ENCODE measurements at places on chromosomes 13 and 19. TPM values are rescaled to one million over a fixed set of nuclear protein-coding genes. Genes with fewer than 3 reads are reported as not detected.
A peak's percentile ranks its signal among the peaks of the same experiment; 100 is the strongest.

GRCh38 chr13:48738311-48738710 lies 84.6 kb downstream of the CYSLTR2 start:
- H3K27ac ChIP-seq = no peak overlapping the region
- no peaks in the 10 kb centered on the region for H3K36me3 ChIP-seq
- H3K27me3 ChIP-seq = no peaks in the 10 kb centered on the region
- DNase-seq = no peak

DNA sequence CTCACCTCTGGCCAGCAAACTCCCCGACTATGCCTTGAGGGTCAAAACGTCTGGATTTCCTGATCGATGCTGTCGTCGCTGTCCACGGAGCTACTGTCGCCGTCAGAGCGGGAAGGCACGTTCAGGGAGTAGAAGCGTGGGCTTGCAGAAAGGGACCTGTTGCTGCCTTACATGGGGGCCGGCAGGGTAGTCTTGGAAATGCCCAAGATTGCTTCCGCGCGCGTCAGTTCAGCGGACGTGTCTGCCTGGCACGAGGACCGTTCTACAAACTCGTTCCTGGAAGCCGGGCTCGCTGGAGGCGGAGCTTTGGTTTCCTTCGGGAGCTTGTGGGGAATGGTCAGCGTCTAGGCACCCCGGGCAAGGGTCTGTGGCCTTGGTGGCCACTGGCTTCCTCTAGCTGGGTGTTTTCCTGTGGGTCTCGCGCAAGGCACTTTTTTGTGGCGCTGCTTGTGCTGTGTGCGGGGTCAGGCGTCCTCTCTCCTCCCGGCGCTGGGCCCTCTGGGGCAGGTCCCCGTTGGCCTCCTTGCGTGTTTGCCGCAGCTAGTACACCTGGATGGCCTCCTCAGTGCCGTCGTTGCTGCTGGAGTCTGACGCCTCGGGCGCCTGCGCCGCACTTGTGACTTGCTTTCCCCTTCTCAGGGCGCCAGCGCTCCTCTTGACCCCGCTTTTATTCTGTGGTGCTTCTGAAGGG lies 15.4 kb downstream of the RB1 start:
- H3K27me3 ChIP-seq = no peaks in the 10 kb centered on the region
- DNase-seq = peak; percentile 19
- no peaks in the 10 kb centered on the region for H3K36me3 ChIP-seq
- peaks cover 12% of the 10 kb centered on the region for H3K4me1 ChIP-seq
- no peak overlapping the region for H3K27ac ChIP-seq

The ZNF558 gene
- polyA plus RNA-seq = 11.2 TPM

The FZR1 gene
- 15.2 TPM for polyA plus RNA-seq

DNA sequence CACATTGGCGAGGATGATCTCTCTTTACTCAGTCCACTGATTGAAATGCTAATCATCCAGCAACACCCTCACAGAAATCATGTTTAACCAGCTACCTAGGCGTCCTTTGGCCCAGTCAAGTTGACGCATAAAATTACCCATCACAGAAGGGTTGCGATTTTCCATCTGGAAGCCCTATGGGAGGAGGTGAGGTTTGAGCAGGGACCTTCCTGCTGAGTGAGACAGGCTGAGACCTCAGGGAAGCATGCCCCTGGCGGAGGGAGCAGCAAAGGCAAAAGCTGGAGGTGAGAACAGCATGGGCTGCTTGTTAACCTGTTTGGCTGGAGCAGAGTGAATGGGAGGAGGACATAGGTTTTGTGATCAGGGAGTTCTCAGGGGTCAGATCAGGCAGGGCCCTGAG lies 7.3 kb downstream of the TTC9B start:
- H3K27me3 ChIP-seq = no peaks in the 10 kb centered on the region
- no peak overlapping the region for H3K27ac ChIP-seq
- no peaks in the 10 kb centered on the region for H3K4me1 ChIP-seq

The TLE6 gene
- 1.2 TPM for polyA plus RNA-seq

DNA sequence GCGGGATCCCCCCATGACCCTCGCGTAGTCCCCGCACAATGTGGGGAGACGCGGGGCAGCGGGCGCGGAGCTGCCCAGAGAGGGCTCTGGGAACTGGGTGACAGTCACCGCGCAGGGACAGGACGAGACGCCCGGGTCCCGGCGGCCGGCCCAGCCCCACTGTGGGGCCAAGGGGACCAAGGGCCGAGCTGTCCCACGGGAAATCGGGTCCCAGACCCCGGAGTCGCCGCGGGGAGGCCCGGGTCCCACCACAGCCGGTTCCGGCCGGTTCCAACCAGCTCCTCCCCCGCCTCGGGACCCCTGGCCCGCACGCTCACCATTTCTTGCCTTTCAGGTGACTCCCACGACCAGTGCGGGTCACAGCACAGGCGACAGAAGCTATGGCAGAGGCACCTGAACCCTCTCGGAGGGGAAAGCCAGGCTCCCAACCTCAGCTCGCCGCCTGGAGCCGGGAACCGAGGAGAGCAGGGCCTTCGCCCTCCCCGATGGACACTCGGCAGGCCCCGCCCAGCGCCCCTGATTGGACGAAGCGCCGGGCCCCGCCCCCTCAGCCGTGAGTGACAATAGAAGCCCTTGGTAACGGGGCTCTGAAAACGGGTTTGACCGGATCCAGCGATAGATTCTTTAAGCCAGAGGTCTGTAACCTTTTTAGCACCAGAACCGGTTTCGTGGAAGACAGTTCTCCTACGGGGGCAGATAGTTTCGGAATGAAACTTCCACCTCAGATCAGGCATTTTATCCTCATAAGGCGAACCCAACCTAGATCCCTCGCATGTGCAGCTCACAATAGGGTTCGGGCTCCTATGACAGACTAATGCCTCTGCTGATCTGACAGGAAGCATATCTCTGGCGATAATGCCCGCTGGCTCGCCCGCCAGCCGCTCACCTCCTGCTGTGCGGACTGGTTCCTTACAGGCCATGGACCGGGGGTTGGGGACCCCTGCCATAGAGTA lies at the start of gene ZNF433:
TSS of gene ZNF433 (minus strand) at position 460 of the 953 bp plus-strand sequence. CDS start at position 320, 140 bp downstream.
- H3K27ac ChIP-seq = peak within 1 kb of the TSS; percentile 92
- DNase-seq = peak; percentile 95
- peaks cover 7% of the 10 kb centered on the region for H3K4me1 ChIP-seq

GRCh38 chr13:27311518-27312210 lies 41.0 kb downstream of the RASL11A start:
- no peaks in the 10 kb centered on the region for H3K36me3 ChIP-seq
- no peak for DNase-seq
- no peaks in the 10 kb centered on the region for H3K4me1 ChIP-seq
- no peak overlapping the region for H3K4me3 ChIP-seq
- no peak overlapping the region for H3K27ac ChIP-seq
- H3K27me3 ChIP-seq = peaks cover 15% of the 10 kb centered on the region

DNA sequence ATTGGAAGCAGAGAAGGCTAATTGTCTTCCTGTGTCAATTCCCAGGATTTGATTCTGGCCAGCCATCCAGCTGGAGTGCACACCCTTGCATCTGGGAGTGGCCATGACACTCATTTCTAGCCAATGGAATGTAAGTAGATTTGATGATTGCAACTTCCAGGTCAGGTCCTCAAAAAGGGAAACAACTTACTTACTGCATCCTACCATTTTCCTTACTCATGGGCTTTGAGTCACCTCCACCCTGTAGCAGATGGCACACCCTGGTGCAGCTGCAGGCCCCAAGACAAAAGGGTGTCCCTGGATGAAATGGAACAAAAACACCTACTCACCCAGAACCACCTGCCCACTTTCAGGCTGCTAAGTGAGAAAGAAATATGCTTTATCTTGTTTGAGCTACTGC lies 27.3 kb upstream of the MPHOSPH8 start:
- H3K27me3 ChIP-seq = peaks cover 33% of the 10 kb centered on the region
- H3K27ac ChIP-seq = no peak overlapping the region
- no peaks in the 10 kb centered on the region for H3K36me3 ChIP-seq
- H3K4me3 ChIP-seq = no peak overlapping the region
- DNase-seq = no peak
- peaks cover 8% of the 10 kb centered on the region for H3K4me1 ChIP-seq

- no peak overlapping the region for H3K4me3 ChIP-seq
- H3K36me3 ChIP-seq = no peaks in the 10 kb centered on the region
- no peak for DNase-seq
- no peaks in the 10 kb centered on the region for H3K4me1 ChIP-seq
- H3K27ac ChIP-seq = no peak overlapping the region
Measured at GRCh38 chr13:101647760-101648159, 195.3 kb downstream of the ITGBL1 start.

- H3K4me3 ChIP-seq = no peak overlapping the region
- H3K4me1 ChIP-seq = peaks cover 62% of the 10 kb centered on the region
- no peaks in the 10 kb centered on the region for H3K27me3 ChIP-seq
- no peaks in the 10 kb centered on the region for H3K36me3 ChIP-seq
- H3K27ac ChIP-seq = peak overlapping the region; percentile 29
Measured at GRCh38 chr13:31909864-31910551, 121.6 kb upstream of the FRY start.
